NT2/D1 (cell line): ENCODE measurements at places on chromosomes 3 and 15.

DNA sequence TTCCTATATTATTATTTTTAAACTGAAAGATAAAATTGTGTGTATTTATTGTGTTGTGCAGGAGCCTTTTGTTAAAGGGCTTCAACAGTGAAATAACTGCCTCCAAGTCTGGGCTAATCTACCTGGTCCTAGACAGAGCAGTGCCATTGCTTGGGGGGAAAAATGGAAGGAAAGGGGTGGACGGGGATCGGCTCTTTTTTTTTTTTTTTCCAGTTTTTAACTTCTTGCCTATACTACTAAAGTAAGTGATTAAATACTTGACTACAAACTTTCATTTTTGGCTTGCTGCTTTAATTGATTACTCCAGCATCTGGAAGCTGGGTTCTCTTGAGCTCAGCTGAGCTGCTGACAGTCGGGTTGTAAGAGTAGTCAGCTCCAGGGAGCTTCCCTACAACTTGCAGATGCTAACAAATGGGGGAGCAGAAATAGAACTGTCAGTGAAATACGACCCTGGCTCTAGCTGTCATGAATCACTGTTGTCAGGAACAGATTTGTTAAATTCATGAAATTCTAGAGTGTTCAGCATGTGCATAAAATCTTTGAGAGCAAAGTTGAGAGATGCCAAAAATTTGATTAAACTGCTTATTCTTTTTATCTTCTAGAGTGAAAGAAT is 276.7 kb downstream of the ROBO1 start:
- DNase-seq, result no peak

GRCh38 chr3:11185564-11186317 is 31.4 kb downstream of the HRH1 start:
- DNase-seq, result no peak

- DNase-seq, result no peak
Observed at GRCh38 chr15:50057905-50058639, 61.0 kb downstream of the ATP8B4 start.

- DNase-seq, result no peak
Observed at GRCh38 chr3:77071364-77071763, 31.5 kb downstream of the ROBO2 start.

DNA sequence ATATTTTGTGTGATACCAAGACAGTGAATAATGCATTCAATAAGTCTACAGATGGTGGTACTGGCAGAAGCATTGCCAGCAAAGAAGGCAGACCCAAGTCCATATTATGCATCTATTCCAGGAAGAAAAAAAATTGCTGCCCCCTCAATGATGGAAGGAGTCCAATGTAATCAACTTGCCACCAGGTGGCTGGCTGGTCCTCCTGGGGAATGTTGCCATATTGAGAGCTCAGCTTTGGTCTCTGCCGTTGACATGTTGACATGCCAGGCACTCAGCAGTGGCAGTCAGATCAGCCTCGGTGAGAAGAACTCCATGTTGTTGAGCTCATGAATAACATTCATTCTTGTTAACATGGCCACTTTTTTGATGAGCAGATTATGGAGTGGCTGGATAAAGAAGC is 298.5 kb downstream of the IGSF11 start:
- no peak for DNase-seq
